Effector memory CD8-positive, alpha-beta T cell (primary cell): ENCODE measurements at places on chromosomes 7 and 10.

DNA sequence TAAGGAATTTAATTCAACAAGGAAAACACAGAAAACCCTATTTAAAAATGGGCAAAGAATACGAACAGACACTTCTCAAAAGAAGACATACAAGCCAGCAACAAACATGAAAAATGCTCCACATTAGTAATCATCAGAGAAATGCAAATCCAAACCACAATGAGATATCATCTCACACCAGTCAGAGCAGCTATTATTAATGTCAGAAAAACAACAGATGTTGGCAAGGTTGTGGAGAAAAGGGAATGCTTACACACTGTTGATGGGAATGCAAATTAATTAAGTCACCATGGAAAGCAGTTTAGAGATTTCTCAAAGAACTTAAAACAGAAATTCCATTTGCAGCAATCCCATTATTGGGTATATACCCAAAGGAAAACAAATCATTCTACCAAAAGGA lies 55.2 kb downstream of the GCC1 start:
- no peak for DNase-seq

DNA sequence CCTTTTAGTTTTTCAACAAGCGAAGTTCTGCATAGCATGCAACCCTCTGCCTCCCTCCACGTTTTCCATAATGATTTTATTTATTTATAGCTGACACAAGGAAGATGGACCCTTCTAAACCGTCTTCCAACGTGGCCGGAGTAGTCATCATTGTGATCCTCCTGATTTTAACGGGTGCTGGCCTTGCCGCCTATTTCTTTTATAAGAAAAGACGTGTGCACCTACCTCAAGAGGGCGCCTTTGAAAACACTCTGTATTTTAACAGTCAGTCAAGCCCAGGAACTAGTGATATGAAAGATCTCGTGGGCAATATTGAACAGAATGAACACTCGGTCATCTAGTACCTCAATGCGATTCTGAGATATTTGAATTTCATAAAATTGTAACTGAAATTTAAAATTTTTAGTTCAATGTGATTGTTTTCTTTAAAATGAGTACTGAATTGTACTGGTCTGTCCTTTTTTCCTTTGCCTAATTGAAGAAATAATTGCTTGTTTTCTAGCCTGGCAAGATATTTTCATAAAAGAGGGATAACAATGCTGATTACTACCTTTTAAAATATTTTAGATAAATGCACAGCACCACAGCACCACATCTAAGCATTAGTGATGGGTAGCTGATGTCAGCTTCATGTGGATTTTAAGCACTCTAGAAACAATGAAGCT lies 41.5 kb upstream of the SLC39A12 start:
- DNase-seq: no peak

GRCh38 chr7:103576641-103577040 lies 130.6 kb upstream of the SLC26A5 start:
- no peak for DNase-seq

DNA sequence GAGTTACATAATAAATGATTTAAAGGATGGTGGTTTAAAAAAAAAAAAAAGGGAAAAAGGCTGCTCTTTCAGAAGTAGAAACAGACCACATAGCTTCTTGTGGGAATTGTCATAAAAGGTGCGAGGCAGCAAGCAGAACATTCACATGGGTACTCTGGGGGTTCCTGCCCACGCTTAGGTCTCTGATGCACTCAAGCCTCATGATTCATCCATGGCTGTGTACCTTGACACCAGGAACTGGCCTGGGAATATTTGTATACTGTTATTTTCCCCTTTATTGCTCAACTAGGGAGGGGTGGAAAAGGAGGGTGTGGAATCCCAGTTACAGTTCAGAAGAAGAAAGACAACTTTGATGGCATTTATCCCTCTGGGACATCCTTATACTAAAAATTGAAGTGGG lies 4.0 kb downstream of the PON2 start:
- no peak for DNase-seq

- DNase-seq: no peak
These were observed 43.4 kb upstream of the GSDME start for GRCh38 chr7:24800667-24801066.

DNA sequence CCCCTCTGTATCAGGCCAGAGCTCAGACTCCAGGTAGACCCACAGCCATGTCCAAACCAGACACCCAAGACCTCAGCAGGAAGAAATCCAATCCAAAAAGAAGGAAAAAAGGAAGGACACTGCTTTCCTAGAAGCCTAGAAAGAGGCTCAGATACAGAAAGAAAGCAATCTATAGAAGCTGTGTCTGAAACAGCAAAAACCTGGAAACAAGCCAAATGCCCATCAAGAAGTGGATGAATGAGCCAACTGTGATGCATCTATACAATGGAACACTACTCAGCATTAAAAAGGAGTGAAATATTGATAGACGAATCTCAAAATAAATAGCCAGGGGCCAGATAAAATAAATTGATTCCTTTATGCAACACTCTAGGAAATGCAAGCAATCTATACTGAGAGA lies 31.6 kb downstream of the GRB10 start:
- DNase-seq: no peak

GRCh38 chr10:36802490-36803153 lies 322.8 kb upstream of the ANKRD30A start:
- DNase-seq: no peak

GRCh38 chr7:158702944-158703343 lies 1.7 kb downstream of the NCAPG2 start:
- no peak for DNase-seq

DNA sequence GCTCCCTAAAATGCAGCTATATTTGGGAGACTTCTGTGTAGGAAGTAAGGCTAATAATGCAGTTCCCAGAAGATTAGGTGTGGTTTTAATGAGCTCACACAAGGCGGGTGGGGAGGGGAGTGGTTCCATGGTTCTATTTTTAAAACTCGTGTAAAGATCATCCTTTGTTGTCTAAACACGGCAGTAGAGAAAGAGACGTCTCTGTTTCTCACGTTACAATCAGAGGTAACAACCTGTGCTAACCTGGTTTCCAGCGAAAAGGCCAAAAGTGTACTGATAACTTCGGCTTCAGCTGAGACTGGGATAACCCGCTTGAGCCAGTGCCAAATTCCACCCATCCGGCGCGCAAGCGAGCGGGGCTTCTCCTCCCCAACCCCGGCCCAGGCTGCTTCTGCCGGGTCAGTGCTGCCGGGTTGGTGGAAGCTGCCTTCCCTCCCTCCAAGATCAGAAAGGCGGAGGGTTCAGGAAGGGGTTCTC lies 2.5 kb upstream of the MAP3K8 start:
- DNase-seq: no peak
